ENCODE measurements at places on chromosomes 3 and 15. TPM values are rescaled to one million over a fixed set of nuclear protein-coding genes. Genes with fewer than 3 reads are reported as not detected.

GRCh38 chr3:27714146-27714526 is 8.0 kb downstream of the EOMES start:
- H3K27ac ChIP-seq = no peak overlapping the region
- DNase-seq = peak; percentile 41
- H3K36me3 ChIP-seq = no peaks in the 10 kb centered on the region
- peaks cover 69% of the 10 kb centered on the region for H3K27me3 ChIP-seq
- no peaks in the 10 kb centered on the region for H3K4me1 ChIP-seq

DNA sequence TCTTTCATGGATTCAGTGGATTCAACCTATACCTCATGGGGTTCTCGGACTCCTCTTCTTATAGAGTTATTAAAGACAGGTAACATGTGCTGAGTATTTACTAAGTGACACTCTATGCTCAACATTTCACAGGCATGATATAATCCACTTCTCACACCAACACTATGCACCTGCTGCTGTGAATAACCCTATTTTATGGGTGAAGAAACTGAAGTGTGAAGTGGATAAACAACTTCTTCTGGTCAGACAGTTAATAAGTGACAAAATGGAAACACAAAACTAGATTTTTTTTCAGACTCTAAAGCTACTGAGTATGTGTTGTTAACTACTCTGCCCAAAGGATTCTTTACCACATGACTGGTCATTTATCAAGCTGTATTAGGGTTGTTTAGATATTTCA is 403.5 kb downstream of the DIPK2A start:
- DNase-seq = no peak
- H3K4me1 ChIP-seq = no peaks in the 10 kb centered on the region
- no peaks in the 10 kb centered on the region for H3K36me3 ChIP-seq

DNA sequence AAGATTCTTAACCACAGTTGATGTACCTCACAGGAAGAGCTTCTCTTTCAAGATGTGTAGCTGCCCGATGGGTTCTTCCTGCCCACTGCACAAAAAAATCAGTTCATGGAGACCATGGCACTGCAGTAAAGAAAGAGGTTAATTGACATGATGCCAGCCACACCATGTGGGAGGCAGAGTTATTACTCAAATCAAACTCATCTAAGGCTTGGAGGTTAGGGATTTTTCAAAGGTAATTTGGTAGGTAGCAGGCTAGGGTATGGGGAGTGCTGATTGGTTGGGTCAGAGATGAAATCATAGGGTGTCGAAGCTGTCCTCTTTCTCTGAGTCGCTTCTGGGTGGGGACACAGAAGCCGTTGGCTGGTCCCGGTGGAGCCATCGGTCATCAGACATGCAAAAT is 57.4 kb upstream of the BDH1 start:
- no peak for DNase-seq
- H3K36me3 ChIP-seq = peaks cover 92% of the 10 kb centered on the region
- no peak overlapping the region for H3K4me3 ChIP-seq

- H3K36me3 ChIP-seq = peaks cover 3% of the 10 kb centered on the region
- H3K27ac ChIP-seq = no peak overlapping the region
- no peak for DNase-seq
- no peaks in the 10 kb centered on the region for H3K4me1 ChIP-seq
- H3K4me3 ChIP-seq = no peak overlapping the region
These were observed 58.7 kb downstream of the P2RY1 start for GRCh38 chr3:152893647-152894046.

- no peaks in the 10 kb centered on the region for H3K27me3 ChIP-seq
These were observed 264.4 kb upstream of the ZNF717 start for GRCh38 chr3:76049776-76050175.

DNA sequence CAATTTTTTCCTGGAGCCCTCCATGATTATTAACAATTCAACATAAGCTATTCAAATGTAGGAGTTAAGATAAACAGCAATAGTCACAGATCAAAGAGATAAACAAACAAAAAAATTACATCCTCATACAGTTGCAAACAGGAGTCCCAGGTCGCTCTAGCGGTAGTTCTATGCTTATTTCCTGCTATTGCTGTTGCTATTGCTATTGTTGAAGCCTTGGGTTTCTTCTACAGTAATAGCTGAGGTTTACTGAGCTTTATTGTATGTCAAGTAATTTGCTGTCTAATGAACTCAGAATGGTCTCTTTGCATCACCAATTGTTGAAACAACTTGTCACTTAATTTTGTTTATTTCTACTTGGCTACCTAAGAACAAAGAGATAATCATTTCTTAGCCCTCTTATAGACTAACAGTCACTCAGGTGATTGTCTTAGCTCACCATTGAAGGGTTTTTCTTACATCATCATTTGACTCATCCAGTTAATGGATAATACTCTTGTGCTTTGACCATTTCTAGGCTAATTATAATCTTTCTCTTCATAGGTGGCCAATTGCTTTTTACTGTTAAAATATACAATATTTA is 654.6 kb downstream of the MECOM start:
- no peaks in the 10 kb centered on the region for H3K36me3 ChIP-seq
- no peak for DNase-seq
- H3K27me3 ChIP-seq = no peaks in the 10 kb centered on the region
- H3K4me1 ChIP-seq = no peaks in the 10 kb centered on the region

- DNase-seq = no peak
- no peaks in the 10 kb centered on the region for H3K4me1 ChIP-seq
- no peaks in the 10 kb centered on the region for H3K36me3 ChIP-seq
- no peak overlapping the region for H3K27ac ChIP-seq
- H3K4me3 ChIP-seq = no peak overlapping the region
These were observed 31.5 kb downstream of the UBE2E1 start for GRCh38 chr3:23837286-23837685.

DNA sequence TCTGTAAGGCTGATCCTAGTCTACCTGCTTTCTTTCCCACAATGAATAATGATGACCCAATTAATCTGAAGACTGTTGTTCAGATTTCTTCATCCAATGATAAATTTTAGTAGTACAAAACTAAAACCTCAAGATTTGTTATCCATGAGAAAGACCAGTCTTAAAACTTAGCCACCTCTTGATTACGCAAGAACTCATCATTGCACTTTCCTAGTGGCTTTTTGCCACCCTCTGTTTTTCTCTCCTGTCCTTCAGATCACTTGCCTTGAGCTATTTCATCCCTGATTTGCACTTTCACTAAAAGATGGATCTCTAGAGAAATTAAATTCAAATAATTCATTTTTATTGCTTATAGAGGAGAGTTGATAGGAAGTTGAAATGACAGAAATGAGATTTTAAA is 142.7 kb upstream of the RBMS3 start:
- no peaks in the 10 kb centered on the region for H3K27me3 ChIP-seq
- no peak overlapping the region for H3K27ac ChIP-seq
- H3K4me3 ChIP-seq = no peak overlapping the region
- DNase-seq = no peak

GRCh38 chr15:92963794-92964193 is 63.7 kb downstream of the CHD2 start:
- H3K4me1 ChIP-seq = no peaks in the 10 kb centered on the region
- H3K36me3 ChIP-seq = peaks cover 82% of the 10 kb centered on the region
- H3K27me3 ChIP-seq = no peaks in the 10 kb centered on the region
- H3K27ac ChIP-seq = no peak overlapping the region
- no peak for DNase-seq

DNA sequence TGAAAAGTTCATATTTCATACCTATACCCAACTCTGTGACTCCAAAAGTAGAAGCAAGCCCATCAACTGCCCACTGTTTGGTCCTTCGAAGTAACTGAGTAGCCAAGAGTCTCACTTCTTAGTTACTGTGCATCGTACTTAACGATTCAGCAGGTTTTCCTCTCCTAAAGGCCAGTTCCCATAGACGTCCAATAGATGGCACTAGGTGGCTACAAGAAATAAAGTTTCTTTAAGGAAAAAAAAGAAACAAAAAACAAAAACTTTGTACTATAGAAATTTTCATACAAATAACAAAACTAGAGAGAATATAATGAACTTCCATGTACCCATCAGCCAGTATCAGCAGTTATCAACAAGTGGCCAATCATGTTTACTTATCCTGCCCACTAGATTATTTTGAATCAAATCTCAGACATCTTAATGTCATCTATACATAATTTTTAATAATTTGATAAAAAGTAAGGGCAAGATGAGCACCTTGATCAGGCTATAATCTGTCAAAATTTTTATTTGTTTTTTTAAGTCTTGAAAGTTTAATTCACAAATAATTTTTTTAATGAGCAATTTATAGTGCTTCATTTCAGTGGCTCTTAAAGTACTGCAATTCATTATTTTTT is 63.8 kb upstream of the ACP3 start:
- H3K27me3 ChIP-seq = no peaks in the 10 kb centered on the region
- no peak for DNase-seq
- H3K4me3 ChIP-seq = no peak overlapping the region
- H3K36me3 ChIP-seq = no peaks in the 10 kb centered on the region
- no peak overlapping the region for H3K27ac ChIP-seq

DNA sequence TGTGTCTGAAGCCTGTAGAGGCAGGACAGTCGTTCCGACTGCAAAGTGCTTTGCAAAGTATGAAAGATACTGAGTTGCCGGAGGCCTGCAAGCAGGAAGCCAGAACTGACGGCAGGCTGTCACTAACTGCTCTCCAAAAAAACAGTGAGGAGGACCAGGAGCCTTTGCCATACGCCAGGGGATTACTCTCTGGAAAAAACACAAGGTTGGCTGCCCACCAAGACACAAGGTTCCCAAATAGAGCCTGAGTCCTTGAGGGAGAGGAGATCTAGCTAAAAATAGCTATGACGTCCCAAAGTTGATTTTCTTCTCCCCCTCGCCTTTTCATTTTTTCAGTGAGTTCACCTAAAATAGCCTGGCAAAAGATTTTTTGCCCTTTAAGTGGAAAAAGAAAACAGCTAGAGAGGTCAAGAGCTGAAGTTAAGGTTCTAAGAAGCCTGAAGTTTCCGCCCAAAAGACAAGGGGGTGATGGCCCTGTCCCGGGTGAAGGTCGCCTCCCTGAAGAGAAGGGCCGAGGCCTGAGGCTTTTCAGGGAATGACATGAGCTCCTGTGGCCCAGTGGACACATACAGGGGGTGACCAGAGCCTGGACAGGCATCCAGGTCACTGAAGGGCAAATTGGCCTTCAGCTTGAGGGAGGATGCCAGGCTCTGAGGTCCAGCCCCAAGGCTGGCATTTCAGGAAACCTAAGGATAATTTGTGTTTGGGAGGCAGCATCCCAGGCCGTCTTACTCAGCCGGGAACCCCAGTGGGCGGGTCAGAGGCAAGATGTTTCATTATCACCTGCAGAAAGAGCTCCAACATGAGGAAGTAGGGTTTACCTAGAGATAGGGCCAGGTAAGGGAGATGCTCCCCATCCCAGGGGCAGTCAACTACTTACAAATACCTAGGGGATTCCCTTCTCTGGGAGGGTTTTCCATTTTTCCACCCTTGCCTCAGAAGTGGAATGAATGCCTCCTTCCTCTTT is 44.9 kb upstream of the DGKG start:
- no peaks in the 10 kb centered on the region for H3K27me3 ChIP-seq

- no peak overlapping the region for H3K4me3 ChIP-seq
- no peaks in the 10 kb centered on the region for H3K36me3 ChIP-seq
- H3K27me3 ChIP-seq = no peaks in the 10 kb centered on the region
- no peak for DNase-seq
These were observed 117.4 kb downstream of the EFHB start for GRCh38 chr3:19816631-19817030.

DNA sequence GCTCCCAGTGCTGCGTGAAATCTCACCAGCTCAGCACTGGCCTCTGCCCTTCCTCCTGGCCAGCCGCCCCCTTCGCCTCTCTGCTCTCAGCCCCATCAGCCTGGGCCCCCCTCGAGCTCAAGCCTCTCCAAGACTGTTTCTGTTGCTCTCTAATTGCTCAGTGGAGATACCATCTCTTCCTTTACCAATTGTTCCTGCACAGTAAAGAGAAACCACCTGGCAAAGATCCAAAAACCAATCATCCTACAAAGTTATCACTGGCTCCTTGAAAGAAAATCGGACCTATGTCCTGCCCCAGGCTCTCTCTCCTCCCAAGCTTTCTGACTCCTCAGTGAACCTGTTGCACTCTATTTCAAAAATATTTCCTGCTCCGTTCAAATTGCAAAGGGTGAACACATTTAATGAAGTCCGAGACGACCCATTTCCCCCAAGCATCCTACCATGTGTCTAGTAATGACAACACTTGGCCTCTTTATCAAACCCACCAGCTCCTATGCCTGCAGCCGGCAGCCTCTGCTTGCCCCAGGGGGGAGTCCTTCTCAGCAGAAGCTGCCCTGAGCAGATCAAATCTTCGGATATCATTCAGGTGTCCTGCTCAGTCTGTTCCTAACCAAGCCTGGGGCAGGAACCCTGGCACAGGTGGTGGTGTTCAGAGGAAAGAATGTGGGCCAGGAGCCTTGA is 53.7 kb upstream of the FAM174B start:
- H3K4me3 ChIP-seq = no peak overlapping the region
- no peaks in the 10 kb centered on the region for H3K27me3 ChIP-seq
- H3K27ac ChIP-seq = no peak overlapping the region

GRCh38 chr3:60047426-60048200 is 997.8 kb upstream of the CFAP20DC start:
- H3K27me3 ChIP-seq = no peaks in the 10 kb centered on the region
- no peaks in the 10 kb centered on the region for H3K4me1 ChIP-seq
- 0 out of 2 replicates have a peak, but pooled peaks cover 2% of the 10 kb centered on the region for H3K36me3 ChIP-seq
- no peak overlapping the region for H3K4me3 ChIP-seq
- H3K27ac ChIP-seq = no peak overlapping the region
- no peak for DNase-seq

GRCh38 chr15:58386641-58387040 is 45.1 kb upstream of the LIPC start:
- no peak overlapping the region for H3K4me3 ChIP-seq
- DNase-seq = no peak
- H3K27me3 ChIP-seq = no peaks in the 10 kb centered on the region
- H3K36me3 ChIP-seq = no peaks in the 10 kb centered on the region

DNA sequence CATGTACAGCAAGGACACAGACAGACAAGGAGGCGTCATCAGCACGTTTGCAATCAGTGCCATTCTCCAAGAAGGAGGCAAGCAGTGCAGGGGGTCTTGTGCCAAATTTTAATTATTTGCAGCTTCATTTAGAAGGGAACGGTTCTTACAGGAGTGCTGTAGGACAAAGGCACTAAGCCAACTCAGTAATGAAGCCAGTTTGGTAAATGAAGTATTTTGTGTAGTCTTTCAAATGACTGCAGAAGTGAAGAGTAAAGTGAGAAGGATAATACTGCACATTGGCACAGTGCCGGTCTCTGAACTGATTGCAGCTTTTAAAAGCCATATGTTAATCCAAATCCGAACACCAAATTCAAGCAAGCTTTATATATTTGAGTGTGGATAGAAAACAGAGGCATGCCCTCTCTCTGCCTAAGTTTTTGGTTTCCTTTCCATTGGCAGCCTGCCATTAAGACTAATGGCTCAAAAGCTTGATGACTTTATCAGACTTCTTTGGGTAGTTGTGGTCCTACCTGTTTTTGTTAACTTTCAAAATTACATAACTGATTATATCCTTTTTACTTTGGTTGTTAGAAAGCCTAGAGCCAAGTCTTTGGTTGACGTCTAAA is 101.3 kb downstream of the SENP2 start:
- no peak overlapping the region for H3K27ac ChIP-seq
- DNase-seq = no peak
- H3K36me3 ChIP-seq = peaks cover 65% of the 10 kb centered on the region
- H3K4me1 ChIP-seq = no peaks in the 10 kb centered on the region
- no peaks in the 10 kb centered on the region for H3K27me3 ChIP-seq

Gene FRMD4B
- 3.4 TPM for total RNA-seq

Gene P2RY13
- not detected for total RNA-seq

Gene CD200R1
- total RNA-seq = not detected

Gene ENTPD3
- not detected for total RNA-seq

Gene GOLGA6L22
- not detected for total RNA-seq

Gene FANCD2OS
- not detected for total RNA-seq

Gene IL5RA
- total RNA-seq = not detected
